ENCODE measurements at places on chromosomes 16 and 17.

GRCh38 chr17:64133546-64134215 is 3.7 kb upstream of the ERN1 start:
- peak; percentile 68 for DNase-seq

DNA sequence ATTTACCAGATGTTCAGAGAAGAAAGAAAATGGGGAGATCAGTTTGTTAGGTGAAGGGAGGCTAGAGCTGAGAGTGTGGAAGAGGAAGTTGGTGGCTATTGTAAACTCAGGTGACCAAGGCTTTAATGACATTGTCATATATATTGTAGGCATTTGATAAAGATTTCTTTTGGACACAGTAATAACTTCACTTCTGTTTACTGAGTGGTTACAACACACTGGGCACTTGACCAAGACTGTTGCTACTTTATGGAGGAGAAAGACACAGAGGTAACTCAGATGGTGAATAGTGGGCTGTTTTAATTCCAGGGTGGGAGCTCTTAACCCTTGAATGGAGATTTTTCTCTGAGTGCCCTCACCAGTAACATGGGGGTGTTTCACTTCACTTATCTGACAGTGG is 46.0 kb downstream of the TNRC6A start:
- DNase-seq: peak; percentile 13

GRCh38 chr17:14792746-14793145 is 472.4 kb downstream of the PMP22 start:
- no peak for DNase-seq

- no peak for DNase-seq
Measured at GRCh38 chr17:31417051-31417792, 25.7 kb downstream of the RAB11FIP4 start.

- no peak for DNase-seq
Measured at GRCh38 chr17:6346156-6346786, 88.7 kb downstream of the AIPL1 start.

- peak; percentile 92 for DNase-seq
Measured at GRCh38 chr17:42773290-42774035, at the start of gene VPS25. VPS25 (plus strand) TSS chr17:42773449; CDS start chr17:42773476, 27 bp downstream.
